Stimulated activated CD8-positive, alpha-beta memory T cell treated with anti-CD3 and anti-CD28 coated beads, Interleukin-7, amount 100 ng/mL, for 4 hours (primary cell): ENCODE measurements at places on chromosomes 12 and 14.
A peak's percentile ranks its signal among the peaks of the same experiment; 100 is the strongest.

- no peak for DNase-seq
Observed at GRCh38 chr14:60184146-60184904, 19.1 kb upstream of the DHRS7 start.

DNA sequence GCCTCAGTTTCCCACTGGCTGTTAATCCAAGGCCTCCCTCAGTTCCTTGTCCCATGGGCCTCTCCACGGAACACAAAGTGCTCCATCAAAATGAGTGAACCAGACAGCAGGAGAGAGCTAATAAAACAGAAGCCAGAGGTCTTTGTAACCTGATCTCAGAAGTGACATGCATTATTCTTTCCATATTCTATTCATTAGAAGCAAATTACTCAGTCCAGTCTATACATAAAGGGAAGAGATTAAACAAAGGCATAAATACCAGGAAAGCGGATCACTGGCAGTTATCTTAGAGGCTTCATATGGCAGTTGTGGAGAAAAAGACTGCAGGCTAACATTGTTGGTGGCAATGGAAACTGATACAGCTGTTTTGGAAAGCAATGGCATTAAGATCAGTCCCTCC, 170.6 kb upstream of the GARIN6 start:
- no peak for DNase-seq

DNA sequence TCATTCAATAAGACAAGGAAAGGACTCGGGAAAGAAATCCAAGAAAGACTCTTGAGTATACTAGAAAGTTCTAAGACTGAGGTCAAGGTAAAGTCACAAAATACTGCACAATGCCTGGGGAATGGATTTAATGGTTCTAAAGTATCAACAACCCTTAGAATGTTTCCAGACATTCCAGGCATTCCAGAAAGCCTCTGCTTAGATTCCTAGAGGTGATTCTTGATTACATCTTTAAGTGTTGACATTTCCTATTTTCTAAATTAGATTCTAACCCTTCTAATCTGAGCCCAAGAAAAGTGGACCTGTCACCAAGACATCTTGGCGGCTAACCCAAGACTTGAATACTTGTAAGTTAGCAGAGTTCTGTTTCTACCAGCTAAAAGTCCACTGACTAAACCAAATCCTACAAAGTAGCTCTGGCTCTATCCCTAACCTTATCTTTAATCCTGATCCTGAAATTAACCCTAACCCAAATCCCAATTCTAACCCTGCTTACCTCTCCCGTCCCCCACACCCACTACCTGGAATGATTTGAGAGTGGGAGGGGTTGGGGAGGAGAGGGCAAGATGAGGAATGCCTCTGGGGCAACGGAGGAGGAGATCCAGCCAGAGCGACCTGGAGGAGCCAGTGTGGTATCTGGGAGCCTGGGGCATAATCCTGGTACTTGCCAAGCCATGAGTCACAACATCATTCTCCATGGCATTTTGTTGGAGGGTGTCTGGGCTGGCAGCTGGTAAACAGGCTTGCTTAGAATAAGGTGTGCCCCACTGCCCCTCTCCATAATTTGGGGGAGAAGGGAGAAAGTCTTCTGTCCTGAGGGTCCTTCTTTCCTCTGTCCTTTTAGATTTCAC, 93.4 kb upstream of the HOXC13 start:
- DNase-seq = no peak

DNA sequence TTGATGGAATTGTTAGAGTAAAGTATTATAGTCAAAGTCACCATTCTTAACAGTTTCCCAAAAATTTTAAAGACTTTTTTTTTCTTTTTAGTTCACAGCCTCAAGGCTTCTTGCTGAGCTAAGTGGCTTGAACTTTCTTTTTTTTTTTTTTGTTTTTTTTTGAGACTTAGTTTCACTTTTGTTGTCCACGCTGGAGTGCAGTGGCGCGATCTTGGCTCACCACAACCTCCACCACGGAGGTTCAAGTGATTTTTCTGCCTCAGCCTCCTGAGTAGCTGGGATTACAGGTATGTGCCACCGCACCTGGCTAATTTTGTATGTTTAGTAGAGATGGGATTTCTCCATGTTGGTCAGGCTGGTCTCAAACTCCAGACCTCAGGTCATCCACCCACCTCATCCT, 92.8 kb downstream of the SETD3 start:
- no peak for DNase-seq

GRCh38 chr12:46446645-46447044, 74.1 kb upstream of the SLC38A2 start:
- DNase-seq = no peak

GRCh38 chr12:112577473-112578329, 159.0 kb downstream of the PTPN11 start:
- no peak for DNase-seq

DNA sequence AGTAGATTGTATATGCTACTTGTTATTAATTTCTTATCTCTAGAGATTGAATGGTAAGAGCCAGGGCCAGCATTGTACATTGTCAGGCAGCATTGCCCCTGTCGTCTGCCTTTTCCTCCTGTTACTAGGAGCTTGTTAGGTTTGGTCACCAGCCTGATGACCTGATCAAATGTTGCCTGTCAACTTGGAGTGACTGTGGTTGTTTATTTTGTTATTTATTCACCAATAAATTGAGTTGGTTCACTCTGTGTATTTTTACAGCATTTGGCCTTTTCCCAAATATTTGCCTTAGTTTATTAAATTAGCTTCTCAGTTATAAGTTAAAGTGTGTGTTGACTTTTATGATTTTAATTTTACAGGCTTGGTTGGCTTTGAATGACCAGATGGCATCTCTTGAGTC, 88.4 kb downstream of the PRKCH start:
- no peak for DNase-seq

DNA sequence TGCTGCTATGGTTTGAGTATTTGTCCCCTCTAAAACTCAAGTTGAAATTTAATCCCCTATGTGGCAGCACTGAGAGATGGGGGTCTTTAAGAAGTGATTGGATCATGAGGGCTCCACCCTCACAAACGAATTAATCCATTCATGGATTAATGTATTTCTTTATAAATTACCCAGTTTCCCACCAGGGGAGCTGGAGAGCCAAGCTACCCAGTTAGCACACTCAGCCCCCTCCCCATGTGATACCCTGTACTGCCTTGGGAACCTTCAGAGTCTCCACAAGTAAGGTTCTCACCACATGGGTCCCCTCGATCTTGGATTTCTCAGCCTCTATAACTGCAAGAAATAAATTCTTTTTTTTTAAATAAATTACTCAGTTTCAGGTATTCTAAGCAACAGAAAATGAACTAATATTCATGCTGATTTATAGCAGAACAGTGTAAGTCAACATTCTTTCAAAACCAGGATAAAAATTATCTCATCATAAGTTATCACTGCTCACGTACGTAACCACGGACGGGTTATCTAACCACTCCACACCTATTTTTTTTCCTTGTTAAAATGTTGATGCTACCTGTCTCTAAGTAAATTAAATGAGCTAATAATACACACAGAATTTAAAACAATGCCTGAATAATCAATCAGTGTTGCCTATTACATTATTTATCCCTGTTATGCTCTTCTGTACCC, 3.6 kb downstream of the NAP1L1 start:
- DNase-seq = no peak

GRCh38 chr14:90382491-90383125, 14.2 kb upstream of the CALM1 start:
- DNase-seq = peak; percentile 72

DNA sequence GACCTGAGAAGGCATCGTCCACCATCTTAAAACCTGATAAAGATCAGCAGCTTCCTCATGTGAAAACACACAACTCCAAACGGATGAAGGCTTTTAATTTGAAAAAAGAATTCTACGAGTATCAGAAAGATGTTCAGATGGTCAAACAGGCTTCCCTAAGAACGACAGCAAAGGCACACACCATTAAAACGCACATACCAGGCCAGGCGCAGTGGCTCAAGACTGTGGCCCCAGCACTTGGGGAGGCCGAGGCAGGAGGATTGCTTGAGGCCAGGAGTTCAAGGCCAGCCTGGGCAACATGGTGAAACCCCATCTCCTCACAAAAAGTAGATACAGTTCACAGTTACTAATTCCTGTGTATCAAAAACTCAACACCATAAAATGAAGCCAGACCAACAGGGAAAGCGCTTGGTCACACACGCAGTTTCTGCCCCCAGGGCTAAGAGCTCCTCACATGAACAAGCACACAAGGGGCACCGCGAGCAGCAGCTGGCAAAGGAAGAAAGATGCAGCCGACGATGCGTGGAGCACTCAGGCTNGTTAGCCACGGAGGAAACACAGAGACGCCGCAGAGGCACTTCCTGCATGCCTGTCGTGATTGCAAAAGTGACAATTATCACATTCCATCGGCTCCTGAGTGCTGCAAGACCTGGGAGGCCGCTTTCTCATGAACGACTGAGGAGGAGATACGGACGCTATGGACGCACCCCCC, 78.0 kb downstream of the NOC4L start:
- DNase-seq = no peak

DNA sequence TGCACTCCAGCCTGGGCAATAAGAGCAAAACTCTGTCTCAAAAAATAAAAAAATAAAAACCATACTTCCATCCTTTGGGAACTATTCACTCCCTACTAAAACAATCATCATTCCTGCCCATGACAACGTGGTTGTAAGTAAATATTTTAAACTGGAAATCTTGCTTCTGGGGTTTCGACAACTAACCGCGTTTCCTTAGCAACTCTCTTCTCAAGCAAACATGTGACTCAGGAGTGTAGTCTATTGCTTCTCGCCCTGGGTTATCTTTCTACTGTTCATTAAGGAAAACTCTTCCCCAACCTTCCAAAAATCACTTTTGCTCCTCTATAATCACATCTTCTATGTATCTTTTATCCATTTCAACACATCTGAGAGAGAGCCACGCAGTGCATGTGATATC, 21.8 kb downstream of the APPL2 start:
- DNase-seq = no peak

DNA sequence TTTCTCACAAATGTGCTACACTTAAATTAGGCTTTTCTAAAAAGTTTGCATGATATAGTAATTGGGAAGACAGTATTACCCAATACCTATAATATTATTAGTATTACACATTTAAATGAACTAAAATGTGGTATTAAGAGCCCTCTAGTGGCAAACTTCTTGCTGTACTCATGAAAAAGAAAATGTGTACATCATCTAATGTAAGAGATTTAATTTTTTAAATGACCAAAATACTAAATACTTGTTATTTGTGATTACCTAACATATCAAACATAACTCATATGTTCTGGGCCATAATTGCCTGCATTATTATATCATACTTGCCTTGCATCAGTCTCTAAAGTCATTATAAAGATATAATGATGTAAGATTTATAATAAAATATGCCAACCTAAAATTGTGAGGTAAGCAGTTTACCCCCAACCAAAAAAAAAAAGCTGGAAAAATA, 64.2 kb downstream of the DNAI7 start:
- DNase-seq = no peak

GRCh38 chr14:38297681-38298080, 41.8 kb upstream of the CLEC14A start:
- DNase-seq = no peak

- no peak for DNase-seq
Observed at GRCh38 chr14:55802986-55803872, 223.2 kb downstream of the KTN1 start.

DNA sequence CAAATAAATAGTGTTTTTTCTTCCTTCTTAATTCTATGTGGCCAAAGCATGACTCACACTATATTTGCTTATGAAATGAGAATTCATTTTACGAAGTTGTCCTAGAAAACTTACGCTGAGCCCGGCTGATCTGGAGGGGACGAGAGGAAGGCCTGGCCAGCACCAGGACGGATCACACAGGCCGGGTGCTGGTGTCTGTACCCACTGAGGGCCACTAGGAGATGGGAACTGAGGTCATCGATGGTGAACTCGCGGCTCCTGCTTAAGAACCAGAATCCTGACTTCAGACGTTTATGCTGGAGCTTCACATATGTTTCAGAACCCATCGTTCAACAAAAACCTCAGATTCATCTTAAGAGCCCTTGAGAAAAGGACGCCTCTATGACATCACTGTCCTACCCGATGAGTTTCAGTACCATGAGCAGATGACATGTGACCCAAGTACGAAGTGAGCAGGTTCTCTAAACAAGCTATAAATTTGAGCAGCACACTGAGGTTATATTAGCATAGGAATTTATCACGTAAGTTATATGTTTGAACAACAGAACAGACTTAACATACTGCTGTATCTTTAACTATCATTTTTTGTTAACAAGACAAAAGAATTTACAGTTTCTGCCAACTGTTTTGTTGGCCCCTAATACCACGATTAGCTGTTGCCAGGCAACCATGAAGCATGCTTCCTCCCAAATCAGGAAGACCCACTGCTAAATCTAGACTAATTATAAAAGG, 111.9 kb downstream of the FOXN3 start:
- no peak for DNase-seq

- DNase-seq = peak; percentile 24
Observed at GRCh38 chr14:104094709-104095425, 9.4 kb downstream of the ASPG start.

DNA sequence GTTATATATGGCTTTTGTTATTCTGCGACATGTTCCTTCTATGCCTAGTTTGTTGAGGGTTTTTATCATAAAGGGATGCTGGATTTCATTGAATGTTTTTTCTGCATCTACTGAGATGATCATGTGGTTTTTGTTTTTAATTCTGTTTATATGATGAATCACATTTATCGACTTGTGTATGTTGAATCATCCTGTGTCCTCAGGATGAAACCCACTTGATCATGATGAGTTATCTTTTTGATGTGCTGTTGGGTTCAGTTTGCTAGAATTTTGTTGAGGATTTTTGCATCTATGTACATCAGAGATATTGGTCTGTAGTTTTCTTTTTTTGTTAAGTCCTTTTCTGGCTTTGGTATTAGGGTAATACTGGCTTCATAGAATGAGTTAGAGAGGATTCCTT, 291.2 kb downstream of the AKAP6 start:
- no peak for DNase-seq

- DNase-seq = no peak
Observed at GRCh38 chr12:27336282-27336653, 3.6 kb downstream of the BMAL2 start.

GRCh38 chr12:131464081-131464480, 246.8 kb upstream of the SFSWAP start:
- no peak for DNase-seq

GRCh38 chr14:79643132-79643531, 568.2 kb downstream of the DIO2 start:
- no peak for DNase-seq

GRCh38 chr14:68520637-68521556, 272.0 kb downstream of the ZFP36L1 start:
- no peak for DNase-seq

- no peak for DNase-seq
Observed at GRCh38 chr12:1382826-1383225, 211.6 kb downstream of the FBXL14 start.

- DNase-seq = no peak
Observed at GRCh38 chr12:110943373-110943772, 23.0 kb upstream of the MYL2 start.

GRCh38 chr14:96574171-96574632, 72.0 kb downstream of the PAPOLA start:
- no peak for DNase-seq
